ENCODE measurements at places on chromosomes 16 and 17.

DNA sequence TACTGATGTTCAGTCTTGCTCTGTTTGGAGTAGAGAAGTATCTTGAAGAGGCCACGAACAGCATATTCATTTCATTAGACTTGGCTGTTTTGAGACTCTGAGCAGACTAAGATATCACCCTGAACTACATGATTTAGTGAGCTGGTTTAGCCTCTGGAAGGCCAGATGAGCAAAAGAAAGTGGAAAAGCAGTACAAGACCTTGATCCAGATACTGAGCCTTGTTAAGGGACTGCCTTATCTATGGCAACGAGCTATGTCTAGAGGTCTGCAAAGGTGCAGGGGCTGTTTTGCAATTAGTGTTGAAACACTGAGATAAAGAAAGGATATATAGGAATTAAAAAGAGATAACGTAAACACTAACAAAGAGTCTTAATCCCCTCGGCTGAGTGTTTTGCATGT, 231.4 kb downstream of the IRX3 start:
- DNase-seq = no peak

- peak; percentile 76 for DNase-seq
These were observed 17.7 kb downstream of the KNOP1 start for GRCh38 chr16:19700319-19700781.

DNA sequence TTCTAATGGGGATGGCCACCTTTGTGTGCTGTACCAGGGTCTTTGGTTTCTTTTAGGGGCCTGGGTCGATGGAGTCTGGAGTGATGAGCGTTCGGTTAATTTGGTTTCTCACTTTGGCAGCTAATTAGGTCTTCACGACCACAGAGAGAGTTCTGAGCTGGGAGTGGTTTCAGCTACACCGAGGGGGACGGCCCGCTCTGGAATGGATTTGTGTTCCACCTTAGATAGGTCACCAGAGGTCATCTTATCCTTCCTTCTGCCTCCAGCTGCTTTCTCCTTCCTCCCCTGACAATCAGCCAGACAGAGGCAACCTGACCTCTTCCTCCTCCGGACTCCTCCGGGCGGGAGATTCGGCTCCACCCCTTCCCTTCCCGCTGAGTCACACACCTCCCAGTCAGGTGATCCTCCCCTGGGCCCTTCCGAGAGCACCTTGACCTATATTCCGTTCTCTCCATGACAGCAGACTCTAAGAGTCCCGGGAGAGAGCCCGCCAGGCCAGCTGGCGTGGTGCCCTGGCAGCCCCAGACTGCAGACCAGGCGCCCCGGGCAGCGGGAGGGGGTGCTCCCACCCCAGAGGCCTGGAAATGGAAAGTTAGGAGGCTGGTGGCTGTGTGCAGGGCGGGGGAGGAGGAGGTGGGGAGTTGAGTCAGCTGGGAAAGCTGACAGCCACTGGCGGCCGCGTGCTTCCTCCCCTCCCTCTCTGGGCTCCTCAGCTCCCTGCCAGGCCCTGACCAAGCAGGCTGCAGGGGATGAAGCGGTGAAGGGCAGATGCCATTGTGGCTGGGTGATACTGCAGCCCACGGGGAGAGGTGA, 44.7 kb downstream of the CHD9 start:
- DNase-seq = peak; percentile 99

GRCh38 chr16:28186752-28187151, 25.0 kb downstream of the XPO6 start:
- peak; percentile 23 for DNase-seq

GRCh38 chr17:36482611-36483504, 3.6 kb upstream of the ZNHIT3 start:
- peak; percentile 77 for DNase-seq

DNA sequence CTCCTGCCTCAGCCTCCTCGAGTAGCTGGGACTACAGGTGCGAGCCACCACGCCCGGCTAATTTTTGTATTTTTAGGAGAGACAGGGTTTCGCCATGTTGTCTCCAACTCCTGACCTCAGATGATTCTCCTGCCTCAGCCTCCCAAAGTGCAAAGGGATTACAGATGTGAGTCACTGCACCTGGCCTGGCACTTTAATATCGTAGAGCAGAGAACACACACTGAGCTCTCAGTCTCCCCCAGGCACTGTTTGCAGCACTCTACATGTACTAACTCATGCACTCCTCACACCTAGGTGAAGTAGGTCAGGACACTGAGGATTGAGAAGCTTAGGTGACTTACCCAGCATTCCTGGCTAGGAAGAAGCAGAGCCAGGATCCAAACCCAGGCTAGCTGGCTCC, 15.0 kb downstream of the C17orf100 start:
- DNase-seq = no peak

- DNase-seq = peak; percentile 89
These were observed at the start of gene FOXJ1 for GRCh38 chr17:76141212-76142038. FOXJ1 (minus strand) TSS chr17:76141245; CDS start chr17:76140395, 850 bp downstream.

- DNase-seq = peak; percentile 45
These were observed 60.3 kb upstream of the CIBAR2 start for GRCh38 chr16:85172455-85173145.

DNA sequence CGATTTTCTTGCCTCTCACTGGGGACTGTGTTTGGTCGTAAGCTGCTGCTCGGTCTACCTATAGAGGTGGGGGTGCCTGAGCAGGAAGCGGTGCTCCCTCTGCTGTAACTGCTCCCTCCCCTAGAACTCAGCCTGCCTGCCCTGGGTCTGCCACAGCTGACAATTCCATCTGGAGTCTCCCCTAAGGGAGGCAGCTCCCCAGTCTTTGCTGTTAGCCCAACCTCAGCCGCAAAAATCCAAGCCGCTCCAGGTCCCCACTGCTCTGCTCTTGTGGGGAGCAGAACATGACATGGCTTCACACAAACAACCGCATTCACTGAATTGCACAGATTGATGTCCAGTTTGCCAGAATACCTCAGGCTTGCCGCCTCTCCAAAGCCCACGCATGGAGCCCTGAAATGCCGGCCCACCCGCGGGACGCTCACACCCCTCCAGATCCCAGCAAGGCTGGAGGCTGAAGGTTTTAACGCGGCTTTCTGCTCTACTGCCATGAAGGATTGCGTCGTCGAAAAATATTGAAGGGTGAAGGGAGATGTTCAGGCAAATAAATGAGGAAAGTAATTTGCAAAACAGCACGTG, 221.5 kb upstream of the FOXF1 start:
- DNase-seq = no peak

Measured in kidney tubule cell (primary cell).